ENCODE measurements at places on chromosomes 3 and 15.
A peak's percentile ranks its signal among the peaks of the same experiment; 100 is the strongest.

DNA sequence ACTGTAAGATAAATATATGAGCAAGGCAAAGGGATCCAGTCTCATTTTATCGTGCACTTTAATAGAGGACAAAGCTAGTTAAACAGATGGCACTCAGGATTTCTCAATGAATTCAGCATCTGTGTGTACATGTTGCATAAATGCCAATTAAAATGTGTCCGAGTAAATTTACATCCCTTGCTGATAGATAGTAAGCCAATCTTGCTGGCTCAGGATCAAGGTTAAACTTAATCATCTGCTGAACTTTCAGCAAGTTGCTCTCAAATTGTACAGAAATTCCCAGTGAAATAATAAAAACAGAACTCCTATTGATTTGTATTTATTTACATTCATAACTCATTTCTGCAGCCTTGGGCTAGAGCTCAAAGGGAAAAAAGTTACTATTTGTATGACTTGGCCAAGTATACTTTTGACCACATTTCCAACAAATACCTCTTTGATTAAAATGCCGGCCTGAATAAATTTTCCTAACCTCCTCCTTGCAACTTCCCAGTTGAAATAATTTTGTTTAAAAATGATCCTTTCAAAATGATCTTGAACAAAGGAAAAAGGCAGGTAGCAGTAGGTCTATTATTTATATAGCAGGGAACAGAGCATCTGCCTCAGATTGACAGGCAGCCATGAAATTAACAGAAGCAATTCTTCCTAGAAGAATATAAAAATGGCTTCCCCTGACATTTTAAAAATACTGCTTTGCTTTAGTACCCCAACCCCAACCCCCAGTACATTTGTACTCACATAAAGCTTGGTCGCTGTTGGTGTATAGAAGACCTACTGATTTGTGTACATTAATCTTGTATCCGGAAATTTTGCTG lies 1001.9 kb downstream of the ROBO1 start:
- no peak for DNase-seq

- peak; percentile 51 for DNase-seq
Observed at GRCh38 chr3:15439476-15439875, 12.1 kb downstream of the EAF1 start.

- DNase-seq, result no peak
Observed at GRCh38 chr15:61671736-61672135, 388.5 kb downstream of the VPS13C start.

DNA sequence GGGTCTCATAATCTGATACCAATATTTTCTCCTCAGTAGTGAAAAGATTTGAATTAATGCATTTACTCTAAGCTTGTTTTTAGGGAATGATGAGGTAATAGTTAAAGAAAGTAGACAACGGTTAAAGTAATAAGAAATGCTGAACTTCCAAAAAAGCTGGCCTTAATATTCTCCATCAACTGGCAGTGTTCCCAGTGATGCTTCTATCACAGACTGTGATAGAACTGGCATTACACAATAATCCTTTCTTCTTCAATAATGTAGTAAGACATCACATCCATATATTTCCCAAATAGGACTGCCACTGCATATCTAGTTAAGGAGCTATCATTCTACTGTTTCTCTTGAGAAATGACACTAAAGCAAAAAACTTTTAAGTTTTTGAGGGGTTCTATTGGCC lies 188.7 kb downstream of the IL5RA start:
- DNase-seq, result no peak

GRCh38 chr3:23762214-23762613 lies 43.5 kb upstream of the UBE2E1 start:
- no peak for DNase-seq

DNA sequence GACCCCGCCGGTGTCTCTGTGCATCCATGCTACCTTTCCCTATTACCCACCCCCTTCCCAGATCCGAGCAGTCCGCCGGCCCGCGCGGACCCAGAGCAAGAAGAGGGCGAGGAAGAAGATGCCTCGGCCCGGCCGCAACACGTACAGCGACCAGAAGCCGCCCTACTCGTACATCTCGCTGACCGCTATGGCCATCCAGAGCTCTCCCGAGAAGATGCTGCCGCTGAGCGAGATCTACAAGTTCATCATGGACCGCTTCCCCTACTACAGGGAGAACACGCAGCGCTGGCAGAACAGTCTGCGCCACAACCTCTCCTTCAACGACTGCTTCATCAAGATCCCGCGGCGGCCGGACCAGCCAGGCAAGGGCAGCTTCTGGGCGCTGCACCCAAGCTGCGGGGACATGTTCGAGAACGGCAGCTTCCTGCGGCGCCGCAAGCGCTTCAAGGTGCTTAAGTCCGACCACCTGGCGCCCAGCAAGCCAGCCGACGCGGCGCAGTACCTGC lies 788 bp downstream of the FOXB1 start:
- no peak for DNase-seq
